ENCODE measurements at places on chromosomes 7 and 10.

DNA sequence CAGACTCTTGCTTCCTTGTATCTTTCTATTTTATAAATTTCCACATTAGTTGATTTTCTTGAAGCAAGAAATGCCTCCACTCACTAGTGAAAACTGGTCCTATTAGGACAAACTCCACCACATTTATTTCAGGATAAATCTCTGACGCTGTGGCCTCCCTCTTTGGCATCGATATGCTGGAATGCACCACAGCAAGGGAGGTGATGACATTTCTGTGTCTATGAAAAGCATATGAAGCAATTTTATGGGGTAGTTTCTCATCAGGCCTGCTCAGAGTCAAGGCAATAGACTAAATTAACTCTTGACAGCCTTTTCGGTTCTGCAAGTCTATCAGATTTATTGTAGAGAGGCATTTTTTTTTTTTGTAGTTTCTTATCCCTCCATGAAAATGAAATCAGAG lies 304.4 kb downstream of the ZEB1 start:
- DNase-seq, result no peak

- no peak for DNase-seq
These were observed 44.8 kb downstream of the MYOF start for GRCh38 chr10:93437086-93437945.

GRCh38 chr10:490891-491571 lies 198.4 kb downstream of the DIP2C start:
- DNase-seq, result no peak

- DNase-seq, result no peak
These were observed 82.0 kb downstream of the FOXL3 start for GRCh38 chr7:371779-372545.

DNA sequence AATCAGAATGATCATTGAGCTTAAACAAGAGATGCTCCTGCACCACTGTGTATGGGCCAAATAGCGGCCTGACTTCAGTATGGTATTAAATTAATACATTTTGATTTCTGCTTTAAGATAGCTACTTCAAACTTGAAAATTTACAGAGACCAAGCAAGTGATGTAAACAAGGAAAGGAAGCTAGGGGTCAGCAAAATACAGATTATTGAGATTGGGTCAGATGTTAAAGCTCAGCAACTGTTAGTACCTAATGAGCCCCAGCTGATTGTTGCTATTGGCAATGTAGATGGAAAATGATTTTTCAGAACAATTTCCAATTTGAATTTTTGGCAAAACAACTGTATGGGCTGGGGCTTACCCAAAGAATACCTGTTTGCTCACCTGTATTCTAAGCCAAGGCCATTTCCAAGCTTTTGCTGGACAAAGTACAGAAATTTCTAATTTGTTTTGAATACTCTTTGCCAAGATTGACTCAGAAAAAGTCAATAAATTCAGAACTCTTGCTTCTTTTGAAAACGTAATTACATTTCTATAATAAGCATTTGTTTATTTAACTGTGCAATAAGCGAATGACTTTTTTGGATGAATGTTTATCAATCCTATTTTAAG lies 23.0 kb upstream of the DLD start:
- DNase-seq, result no peak

DNA sequence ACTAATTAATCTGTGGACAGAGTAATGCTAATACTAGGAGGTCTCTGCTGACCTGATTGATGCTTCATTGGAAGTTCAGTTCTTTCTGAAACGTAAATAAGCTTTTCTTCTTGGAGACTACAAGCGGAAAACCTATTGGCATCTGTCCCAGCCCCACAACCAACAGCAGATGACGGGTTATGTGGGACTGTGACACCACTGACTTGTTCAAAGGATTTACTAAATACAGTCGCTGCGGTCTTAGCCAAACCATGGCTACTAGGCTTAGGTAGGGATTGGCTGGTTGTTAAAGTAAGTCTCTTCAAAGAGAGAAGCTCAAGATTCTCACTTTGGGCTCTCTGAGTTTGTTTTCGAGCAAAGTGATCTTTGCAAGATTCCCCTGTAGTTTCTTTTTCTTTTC lies 68.3 kb downstream of the HYCC1 start:
- no peak for DNase-seq

DNA sequence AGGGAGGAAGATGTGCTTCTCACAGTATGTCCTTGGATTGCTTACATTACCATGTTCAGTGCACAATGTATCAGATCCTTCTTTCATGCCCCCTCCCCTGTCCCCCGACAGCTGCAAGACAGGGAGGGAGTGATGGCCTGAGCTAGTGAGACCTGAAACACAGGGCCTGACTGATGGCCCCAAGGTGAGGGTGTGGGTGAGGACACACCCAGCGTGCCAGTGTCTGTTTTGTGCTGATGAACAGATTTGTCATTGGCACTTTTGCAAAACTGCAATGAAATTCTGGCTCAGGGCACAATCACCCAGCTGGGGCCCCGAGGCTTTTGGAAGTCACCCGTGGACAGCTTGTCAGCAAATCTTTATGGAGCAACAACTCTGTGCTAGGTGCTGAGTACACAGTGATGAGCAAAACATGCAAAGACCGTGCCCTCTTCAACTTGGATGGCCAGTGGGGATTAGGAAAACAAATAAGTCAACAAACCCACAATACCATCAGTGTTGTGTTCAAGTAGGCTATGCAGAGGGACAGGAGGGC lies 59.4 kb upstream of the EMX2 start:
- no peak for DNase-seq

- no peak for DNase-seq
These were observed 92.5 kb downstream of the TRRAP start for GRCh38 chr7:98970805-98971204.

- DNase-seq, result no peak
These were observed 112.6 kb downstream of the AUTS2 start for GRCh38 chr7:69710768-69711438.

DNA sequence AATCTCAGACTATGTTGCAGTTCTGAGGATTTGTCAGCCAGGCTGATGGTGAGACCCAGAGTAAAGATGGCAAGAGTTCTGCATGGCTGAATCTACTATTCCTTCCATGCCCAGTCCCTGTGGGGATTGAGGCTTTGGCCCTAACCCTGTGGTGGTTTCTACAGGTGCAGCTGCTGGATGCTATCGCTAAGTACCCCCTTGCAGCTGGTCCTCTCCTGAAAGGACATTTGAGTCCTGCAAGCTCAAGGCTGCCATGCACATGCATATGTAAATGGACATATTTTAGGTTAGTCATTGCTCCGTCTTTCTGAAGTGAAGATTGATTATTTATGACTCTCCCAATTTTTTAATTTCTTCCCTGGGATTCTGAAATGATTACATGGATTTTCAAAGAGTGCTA lies 1122.2 kb upstream of the CELF2 start:
- DNase-seq, result no peak

DNA sequence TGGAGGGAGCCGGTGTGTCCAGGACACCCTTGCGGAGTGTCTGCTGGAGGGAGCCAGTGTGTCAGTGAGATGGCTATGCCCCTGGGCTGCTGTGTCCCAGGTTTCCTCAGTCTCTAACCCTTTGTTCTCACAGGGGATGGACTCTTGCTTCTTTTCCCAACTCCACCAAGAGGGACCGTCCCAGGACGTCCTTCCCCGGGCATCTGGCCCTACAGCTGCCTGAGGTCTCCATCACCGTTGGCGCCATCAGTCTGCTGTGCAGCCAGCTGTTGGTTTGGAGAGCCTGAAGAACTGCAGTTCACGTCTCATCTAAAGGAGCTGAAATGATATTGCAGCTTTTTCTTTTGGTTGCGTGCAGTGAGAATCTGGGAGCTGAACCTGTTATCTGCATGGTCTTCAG lies 136.2 kb downstream of the VIPR2 start:
- DNase-seq, result no peak

DNA sequence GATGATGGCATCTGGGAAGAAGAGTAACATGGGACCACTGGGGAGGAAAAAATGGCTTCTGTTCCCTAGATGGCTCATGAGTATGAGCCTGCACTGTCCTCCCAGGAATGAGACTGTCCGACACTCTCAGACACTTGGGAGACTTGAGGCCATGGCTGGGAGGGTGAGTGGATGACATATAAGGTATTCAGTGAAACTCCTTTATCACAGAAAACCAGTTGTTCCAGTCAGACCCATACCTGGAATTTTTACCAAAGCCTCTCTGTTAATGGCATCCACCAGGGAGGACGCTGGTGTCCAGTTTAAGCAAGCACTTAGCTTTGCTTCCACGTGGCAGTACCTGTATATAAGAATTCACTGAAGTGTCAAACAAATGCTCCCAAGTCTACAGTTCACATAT lies 116.7 kb upstream of the C10orf90 start:
- no peak for DNase-seq

- DNase-seq, result no peak
These were observed 3.7 kb upstream of the MCU start for GRCh38 chr10:72688208-72688651.

GRCh38 chr10:128001363-128001745 lies 94.5 kb downstream of the PTPRE start:
- DNase-seq, result no peak

DNA sequence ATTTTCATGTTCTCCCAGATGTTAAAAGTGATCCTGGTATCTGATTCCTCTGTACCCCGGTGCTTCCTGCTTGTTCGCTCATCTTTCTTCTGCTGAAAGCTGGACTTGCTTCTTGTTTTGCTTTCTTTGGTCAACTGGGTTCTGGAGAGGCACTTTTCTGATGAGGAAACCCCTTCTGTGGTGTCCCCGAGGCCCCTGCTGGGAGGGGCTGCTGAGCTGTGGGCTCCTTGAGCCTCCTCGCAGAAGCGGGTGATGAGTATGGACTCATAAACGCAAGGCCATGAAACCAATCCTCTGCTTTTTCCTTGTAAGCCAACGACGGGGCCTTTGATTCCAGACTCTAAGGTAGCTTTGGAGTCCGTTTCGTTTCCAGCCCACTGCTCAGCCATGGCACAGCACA lies 7.8 kb downstream of the WIPI2 start:
- DNase-seq, result no peak

DNA sequence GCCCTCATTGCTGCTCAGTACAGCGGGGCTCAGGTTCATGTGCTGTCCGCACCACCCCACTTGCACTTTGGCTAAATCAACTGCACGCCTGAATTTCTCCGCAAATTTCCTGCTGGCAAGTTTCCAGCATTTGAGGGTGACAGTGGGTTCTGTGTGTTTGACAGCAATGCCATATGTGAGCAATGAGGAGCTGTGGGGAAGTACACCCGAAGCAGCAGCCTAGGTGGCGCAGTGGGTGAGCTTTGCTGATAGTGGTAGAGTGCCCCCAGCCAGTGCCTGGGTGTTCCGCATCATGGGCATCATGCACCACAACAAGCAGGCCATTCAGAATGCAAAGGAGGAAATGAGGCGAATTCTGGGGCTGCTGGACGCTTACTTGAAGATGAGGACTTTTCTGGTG lies 103.9 kb upstream of the POT1 start:
- DNase-seq, result no peak

DNA sequence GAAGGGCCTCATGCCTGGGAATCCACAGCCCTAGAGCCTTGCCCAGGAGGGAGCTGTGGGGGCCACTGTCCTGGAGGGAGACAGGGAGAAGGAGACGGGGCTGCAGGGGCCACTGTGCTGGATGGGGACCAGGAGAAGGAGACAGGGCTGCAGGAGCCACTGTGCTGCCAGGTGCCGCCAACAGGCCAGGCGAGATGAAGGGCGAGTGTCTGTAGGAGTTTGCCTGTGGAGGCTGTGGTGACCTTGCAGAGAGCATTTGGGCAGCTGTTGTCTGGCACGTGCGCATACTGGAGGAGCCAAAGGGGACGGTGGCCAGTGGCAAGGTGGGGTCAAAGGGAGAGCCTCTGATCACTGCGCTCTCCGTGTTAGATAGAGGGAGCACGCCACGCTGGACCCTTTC lies 79.2 kb downstream of the NKX6-2 start:
- DNase-seq, result no peak

GRCh38 chr10:104299031-104299904 lies 30.3 kb downstream of the GSTO2 start:
- DNase-seq, result no peak

- DNase-seq, result no peak
These were observed 684.3 kb upstream of the AUTS2 start for GRCh38 chr7:68914006-68914405.

- DNase-seq, result no peak
These were observed 6.4 kb downstream of the HEPACAM2 start for GRCh38 chr7:93219868-93220267.

GRCh38 chr10:48598243-48598935 lies 6.5 kb downstream of the ARHGAP22 start:
- DNase-seq, result no peak

DNA sequence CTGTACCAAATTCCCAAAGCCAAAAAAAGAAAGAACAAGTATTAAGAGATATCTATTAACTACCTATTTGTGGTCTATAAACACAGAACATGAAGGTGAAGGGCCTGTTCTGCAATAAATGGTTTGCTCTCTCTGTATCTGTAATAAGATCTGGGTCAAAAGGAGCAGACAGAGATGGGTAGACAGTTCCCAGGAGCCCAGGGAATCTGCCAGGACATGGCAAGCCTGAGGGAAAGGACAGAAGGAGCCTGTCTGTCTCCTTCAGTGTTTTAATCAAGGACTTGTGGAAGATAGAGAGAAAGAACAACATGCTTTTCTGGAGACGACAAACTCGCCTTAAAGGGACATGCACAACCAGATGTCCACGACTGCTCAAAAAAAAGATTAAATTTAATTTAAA lies 165.7 kb downstream of the ELMO1 start:
- no peak for DNase-seq

GRCh38 chr10:71849461-71849908 lies 1.6 kb downstream of the PSAP start:
- DNase-seq, result no peak

GRCh38 chr10:18402853-18403252 lies 248.5 kb downstream of the NSUN6 start:
- DNase-seq, result no peak

DNA sequence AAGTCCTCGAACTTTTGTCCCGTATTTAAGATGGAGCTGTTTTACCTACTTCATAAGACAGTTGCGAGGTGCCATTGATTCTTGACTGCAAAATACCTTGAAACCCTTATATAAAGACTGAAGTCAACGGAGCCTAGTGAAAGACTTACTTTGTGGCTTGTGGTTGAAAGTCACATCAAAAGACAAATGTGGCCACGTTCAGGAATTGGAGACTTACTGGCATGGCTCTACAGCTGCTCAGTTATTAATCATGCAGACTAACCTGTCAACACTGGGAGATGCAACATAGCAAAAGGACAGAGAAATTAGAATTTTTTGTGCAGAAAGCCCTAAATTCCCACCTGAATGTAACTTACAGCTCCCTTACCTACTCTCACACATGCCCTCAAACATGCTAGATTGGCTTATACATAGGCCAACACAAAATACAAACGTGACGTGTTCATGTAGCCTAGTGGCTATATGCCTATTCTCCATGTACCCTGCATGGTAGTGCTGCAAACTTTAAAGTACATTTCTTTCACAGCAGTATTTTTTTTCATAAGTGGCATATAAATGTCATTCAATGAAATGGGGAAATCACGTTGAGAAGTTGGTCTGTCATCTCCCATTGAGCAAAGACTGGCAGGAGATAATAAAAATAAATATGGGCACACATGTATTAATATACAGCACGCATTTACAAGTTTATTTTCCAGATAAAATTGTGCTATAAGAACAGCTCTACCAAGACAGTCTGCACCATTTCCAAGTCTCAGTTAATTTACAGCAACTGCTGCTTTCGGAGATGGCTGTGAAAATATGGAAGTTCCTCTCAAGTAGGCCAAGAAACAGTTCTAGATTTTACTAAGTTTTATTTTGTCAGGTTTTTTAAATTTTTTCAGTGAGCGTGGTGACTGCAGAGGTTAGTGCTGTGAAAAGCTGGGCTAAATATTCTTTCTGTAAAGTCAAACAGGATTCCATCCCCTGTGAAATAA lies 170.4 kb upstream of the C7orf33 start:
- DNase-seq, result no peak

- DNase-seq, result no peak
These were observed 199.0 kb downstream of the DOCK4 start for GRCh38 chr7:112007185-112007584.

GRCh38 chr7:156172638-156173037 lies 360.4 kb upstream of the SHH start:
- no peak for DNase-seq

Measured in stimulated activated CD8-positive, alpha-beta memory T cell treated with anti-CD3 and anti-CD28 coated beads, Interleukin-4, amount 100 ng/mL, for 4 hours (primary cell).